Stomach (tissue), 19 donors: ENCODE measurements at places on chromosomes 6 and 20.

- DNase-seq = no peak
These were observed 120.1 kb downstream of the OPRM1 start for GRCh38 chr6:154159126-154159525.

DNA sequence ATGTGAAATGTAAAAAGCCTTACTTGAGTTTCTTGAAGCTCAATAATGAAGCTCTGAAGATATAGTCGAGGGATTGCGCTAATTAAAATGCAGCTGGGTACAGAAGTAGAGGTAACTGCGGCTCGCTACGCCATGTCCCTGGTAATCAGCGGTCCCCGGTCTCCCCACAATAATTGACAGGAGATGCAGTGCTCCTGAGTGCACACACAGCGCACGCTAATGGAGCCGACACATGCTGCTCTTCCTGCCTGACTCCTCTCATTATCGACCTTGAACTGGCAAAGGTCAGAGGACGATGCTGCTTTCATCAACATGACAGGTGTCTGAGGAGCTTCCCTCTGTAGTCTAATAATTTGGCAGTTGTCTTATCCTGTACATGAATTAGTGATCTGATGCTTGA, 365.9 kb downstream of the RNF144B start:
- DNase-seq = no peak

DNA sequence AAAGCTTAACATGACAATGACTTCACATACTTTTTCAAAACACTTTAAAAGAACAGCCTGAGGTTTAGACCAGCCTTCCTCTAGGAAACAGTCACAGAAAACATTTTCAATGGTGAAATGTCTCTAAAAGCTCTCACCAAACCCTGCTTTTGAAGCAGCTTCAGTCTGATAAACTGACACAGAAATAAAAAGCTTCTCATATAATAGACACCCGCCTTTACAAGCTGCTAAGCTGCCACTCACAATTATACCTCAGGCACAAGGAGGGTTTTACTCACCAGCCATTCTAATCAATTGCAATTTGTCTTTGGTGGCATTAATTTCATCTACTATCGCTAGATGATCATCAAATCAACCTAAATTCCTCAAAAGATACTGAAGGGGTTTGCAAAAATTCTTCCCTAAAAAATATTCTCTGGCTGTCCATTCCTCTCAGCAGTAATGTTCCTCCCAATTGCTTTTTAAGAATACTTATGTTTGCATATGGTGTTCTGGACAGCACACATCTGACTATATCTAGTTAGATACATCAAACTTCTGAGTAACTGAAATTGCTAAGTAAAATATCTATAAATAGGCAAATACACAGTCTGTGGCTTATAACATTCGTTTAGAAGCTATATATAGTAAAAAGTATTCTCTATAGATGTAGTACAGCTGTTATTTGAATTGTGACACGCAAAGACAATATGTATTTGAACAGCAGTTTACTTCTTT, 29.4 kb downstream of the KIF13A start:
- no peak for DNase-seq

DNA sequence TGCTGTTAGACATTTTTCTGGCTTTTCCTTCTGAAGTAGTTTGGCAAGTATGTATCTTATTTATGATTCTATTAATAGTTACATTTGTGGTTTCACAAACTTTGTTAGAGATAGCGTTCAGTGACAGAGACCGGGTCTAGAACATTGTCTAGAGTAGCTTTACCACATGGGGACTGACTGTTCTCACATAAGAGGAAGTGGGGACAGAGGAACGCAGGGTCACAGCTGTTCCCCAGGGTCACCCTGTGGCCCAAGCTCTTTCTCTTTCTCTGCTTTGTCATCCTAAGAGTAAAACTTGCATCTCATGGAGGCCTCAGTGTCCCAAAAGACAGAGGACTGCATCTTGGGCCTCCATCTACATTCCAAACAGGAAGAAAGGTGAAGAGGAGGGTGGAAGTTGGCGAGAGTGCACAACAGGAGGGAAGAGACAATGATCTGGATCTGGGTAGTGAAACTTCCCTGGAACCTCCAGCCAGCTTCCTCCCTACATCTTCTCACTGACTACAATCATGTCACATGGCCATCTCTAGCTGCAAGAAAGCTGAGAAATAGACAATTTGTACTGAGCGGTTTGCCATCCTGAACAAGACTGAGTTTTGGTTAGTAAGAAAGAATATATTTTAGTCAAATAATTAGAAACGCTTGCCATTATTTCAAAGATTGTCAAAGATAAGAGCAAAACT, 645.8 kb upstream of the ARID1B start:
- no peak for DNase-seq

DNA sequence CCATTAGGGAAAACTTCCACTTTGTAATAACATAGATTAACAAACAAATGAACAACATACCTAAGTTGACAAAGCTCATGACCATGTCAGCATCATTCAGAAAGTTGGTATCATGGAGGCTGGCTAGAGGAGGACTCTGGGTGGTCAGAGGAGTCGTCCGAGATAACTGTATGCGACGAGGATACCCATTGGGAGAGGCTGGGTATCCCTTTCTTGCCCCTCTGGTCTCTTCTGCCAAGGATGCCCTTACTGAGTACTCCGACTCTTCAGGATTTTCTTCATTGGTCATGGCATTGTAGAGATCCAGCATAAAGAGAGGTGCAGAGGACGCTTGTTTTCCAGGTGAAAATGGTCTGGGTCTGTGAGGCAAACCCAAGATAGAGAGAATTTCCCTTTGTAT, 1.1 kb downstream of the BMP5 start:
- DNase-seq = no peak
